ENCODE measurements at places on chromosomes 7 and 10.

- no peak for DNase-seq
These were observed 23.8 kb downstream of the PLPP4 start for GRCh38 chr10:120480848-120481247.

DNA sequence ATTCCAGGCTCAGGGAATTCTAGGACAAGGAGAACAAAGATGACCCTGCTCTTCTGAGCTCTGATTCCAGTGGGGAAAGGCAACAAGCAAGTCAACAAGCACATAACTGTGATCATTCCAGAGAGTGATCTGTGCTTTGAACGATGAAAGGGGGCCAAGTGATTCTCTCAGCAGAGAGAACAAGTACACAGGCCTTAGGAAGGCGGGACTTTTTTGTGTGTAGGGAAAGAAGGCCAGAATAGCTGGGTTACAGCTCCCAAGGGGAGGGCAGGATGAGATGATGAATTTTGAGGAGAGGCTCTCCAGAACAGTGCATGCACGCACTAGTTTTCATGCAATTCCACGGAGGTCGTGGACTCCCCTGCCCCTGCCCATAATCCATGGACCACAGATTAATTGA, 565.2 kb downstream of the SDK1 start:
- DNase-seq, result no peak

DNA sequence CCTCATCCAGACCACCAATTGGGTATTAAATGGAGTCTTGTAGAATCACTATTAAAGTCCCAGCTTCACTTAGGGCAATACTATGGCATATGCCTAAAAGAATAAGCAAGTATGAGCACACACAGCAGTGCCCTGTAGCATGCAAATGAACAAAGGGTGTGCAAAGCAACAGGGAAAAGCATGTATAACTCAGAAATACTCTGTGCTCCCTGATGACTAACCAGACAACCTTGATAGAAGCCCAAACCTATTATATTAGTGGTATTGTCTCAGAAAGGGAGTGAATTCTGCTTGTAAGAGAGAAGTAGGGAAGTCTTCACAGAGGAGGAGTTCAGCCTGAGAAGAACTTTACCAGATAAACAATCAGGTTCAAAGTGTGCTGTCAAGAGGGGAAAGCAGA, 131.2 kb downstream of the DGKI start:
- no peak for DNase-seq

GRCh38 chr10:100634034-100634433, 98.3 kb downstream of the HIF1AN start:
- DNase-seq, result no peak

DNA sequence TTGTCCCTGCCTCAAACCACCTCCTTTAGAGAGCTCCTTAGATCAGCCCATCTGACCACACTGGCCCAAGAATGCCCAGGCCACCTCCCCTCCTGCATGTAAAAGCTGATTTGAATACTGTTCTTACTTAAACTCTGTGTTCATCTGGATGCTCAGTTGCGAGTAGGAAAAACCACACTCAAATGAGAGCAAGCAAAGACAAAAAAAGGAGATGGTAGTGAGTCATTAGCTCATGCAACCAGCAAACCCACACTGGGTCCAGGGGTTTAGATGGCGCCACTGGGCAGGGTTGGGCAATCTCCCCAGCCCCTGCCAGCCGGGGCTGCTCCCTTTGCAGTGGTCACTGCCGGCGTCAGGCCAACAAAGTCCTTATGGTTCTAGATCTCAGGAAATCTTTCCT, 32.7 kb downstream of the TSPAN15 start:
- DNase-seq, result no peak

- DNase-seq, result no peak
These were observed 7.9 kb upstream of the PLEKHS1 start for GRCh38 chr10:113743594-113743993.

- DNase-seq, result no peak
These were observed 316.1 kb downstream of the SFMBT2 start for GRCh38 chr10:7094781-7095180.

DNA sequence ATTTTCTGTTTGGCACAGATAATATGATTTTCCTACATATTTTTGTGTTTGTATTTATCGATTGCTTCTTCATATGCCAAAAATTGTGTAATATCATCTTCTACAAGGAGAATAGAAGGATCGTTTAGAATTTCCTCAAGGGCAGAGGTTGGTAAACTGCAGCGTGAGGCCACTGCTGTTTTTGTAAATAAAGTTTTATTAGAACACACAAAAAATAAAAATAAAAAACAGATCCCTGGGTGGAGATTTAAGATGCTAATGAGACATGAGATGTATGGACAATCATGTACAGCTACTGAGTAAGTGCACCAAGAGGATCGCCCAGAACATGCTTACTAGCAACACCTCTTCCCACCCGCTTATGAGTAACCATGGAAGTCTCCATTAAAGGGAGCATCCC, 9.6 kb downstream of the LYZL2 start:
- DNase-seq, result no peak
